GM23248 (cell line): ENCODE measurements at places on chromosomes 4 and X. TPM values are rescaled to one million over a fixed set of nuclear protein-coding genes. Genes with fewer than 3 reads are reported as not detected.

The HTN1 gene
- not detected in 2 replicates for polyA plus RNA-seq

The CDKL5 gene
- 1.8 and 2.2 TPM in 2 replicates for polyA plus RNA-seq

The NLGN3 gene
- polyA plus RNA-seq = 0.10 and 0.34 TPM in 2 replicates

The SLC10A7 gene
- 4.5 and 5.0 TPM in 2 replicates for polyA plus RNA-seq

The PRR32 gene
- not detected in 2 replicates for polyA plus RNA-seq

The TMEM271 gene
- not detected in 2 replicates for polyA plus RNA-seq

The FANCB gene
- polyA plus RNA-seq = 4.2 and 4.8 TPM in 2 replicates

The BEX3 gene
- polyA plus RNA-seq = 300 and 313 TPM in 2 replicates

The RNF175 gene
- polyA plus RNA-seq = not detected in 2 replicates

The TEX13C gene
- not detected in 2 replicates for polyA plus RNA-seq
